Hematopoietic multipotent progenitor cell treated with erythropoietin and hydrocortisone succinate and interleukin-3 and kit ligand, for 6 days (in vitro differentiated cells): ENCODE measurements at places on chromosomes 2 and 18.

- DNase-seq = peak; percentile 74
Observed at GRCh38 chr2:239285071-239285931, 115.5 kb downstream of the HDAC4 start.

DNA sequence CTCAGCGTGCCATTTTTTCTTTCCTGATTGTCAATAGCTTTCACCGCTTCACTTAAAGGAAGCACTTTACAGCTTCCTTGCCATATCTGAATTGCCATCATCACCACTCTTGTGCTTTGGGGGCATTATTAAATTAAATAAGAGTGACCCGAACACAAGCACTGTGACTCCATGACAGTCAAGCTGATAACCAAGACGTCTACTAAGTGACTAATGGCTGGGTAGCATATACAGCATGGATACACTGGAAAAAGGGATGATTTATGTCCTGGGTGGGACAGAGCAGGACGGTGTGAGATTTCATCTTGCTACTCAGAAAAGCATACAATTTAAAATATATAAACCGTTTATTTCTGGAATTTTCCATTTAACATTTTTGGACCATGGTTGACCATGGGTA lies 24.3 kb upstream of the AFF3 start:
- DNase-seq = no peak

DNA sequence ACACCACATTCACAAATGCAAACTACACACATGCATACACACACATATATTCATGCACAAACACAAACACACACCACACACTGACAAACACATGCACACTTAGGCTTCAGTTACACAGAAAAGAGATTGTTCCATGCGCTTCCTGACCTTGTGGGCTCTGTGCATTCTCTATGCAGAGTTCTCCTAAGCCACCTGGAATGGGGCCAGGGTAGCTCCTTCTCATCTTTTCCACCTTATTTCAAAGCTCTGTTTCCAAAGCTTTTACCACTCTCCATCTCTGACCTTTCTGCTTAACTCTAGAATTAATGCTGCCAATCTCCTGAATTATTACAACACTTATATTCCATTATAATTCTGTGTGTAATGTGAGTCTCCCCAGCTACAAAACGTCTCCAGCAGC lies 522.3 kb upstream of the MYT1L start:
- DNase-seq = no peak

DNA sequence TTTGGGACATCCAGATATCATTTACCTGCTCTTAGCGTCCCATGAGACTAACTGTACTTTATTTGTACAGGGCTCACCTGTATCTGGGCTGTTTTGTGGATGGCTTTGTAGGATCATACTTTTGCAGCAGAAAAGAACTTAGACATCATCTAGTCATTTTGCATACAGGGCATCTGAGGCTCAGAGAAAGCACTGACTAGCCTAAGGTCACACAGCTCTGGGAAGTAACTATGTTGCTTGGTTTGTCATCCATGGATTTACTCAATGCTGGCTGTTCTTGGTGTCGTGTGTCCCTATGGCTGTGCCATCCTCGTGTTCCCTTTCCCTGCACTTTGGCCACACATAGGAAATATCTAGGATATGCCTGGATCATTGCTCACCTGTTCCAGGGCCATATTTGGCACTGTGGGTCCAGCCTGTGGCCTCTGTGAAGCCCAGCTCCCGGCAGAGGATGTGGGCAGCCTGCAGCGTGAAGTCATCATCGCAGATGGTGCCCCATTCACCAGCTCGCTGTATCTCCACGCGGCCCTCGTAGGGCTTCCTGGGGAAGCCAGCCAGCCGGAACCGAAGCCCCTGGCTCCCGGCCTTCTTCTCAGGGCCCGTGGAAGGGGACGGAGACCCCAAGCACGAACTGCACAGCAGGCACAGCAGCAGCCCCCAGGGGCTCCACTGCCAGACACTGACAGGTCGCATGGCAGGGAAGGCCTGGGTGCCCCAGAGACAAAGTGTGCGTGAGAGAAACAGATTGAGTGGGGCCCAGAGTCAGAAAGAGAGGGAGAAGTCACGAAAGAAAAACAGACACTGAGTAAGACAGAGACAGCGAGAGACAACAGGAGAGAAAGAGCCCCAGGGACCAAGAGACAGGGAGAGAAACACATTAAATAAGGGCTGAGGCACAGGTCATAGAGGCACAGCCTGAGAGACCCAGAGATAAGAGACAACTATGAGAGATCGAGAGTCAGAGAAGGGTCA lies 1.5 kb downstream of the LOXL3 start:
- no peak for DNase-seq

- DNase-seq = no peak
Observed at GRCh38 chr2:233832414-233832813, 21.9 kb downstream of the HJURP start.

GRCh38 chr18:45127405-45127804 lies 446.7 kb downstream of the SETBP1 start:
- DNase-seq = no peak

- DNase-seq = no peak
Observed at GRCh38 chr2:69209482-69209881, 177.5 kb downstream of the GFPT1 start.

GRCh38 chr2:205474741-205475415 lies 207.4 kb upstream of the NRP2 start:
- DNase-seq = no peak

GRCh38 chr2:166373951-166374350 lies 1.8 kb downstream of the SCN9A start:
- DNase-seq = peak; percentile 68

GRCh38 chr2:225495706-225496105 lies 96.2 kb downstream of the NYAP2 start:
- no peak for DNase-seq

GRCh38 chr2:128092656-128093055 lies 1.7 kb downstream of the UGGT1 start:
- DNase-seq = peak; percentile 93

DNA sequence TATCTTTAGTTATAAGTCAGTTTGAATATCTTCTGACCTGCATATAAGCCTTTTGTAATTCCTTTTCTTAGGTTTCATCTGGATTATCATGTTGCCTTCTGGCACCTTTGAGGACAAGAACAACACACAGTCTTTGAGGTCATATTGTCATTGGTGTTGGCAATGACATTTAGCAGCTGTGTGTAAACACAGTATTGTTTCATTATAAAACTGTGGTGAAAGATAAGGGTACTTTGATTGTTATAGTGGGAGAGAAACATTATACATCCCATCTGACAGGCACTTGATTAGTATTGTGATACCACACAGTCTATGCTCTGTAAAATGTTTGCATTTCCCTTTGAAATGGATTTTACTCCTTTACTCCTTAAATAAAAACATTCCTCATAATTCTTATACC lies 313.5 kb downstream of the RPRM start:
- no peak for DNase-seq

DNA sequence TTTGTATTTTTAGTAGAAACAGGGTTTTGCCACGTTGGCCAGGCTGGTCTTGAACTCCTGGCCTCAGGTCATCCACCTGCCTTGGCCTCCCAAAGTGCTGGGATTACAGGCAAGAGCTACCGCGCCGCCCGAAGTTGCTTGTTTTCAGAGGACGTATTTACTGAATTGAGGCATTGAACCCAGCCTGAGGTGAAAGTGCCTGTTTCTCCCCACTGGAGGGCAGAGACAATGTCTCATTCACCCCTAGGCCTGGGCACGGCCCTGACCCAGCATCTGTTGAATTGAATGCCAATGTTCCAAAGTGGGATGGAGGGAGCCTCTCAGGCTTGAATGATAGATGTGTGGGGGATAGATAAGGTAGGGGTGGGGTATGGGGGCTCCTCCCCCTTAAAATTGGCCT lies 4.5 kb upstream of the TMBIM1 start:
- peak; percentile 68 for DNase-seq

DNA sequence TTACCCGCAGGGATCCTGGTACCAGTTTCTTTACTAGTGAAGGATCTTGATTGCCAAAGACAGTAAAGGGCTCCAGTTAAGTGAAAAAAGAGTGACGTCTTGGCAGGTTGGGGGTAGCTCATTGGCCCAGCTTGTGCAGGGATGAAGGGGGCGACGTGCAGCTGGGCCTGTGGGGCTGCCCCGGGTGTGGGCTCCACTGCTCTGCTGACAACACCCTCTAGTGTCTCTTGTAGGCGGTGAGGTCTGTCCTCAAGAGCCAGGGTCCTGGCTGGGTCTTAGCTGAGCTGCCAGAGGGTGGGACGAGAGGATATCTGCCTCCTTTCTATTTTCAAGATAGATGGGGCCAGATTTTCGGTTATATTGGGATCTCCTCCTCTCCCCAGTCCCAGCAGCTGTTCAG lies 6.1 kb downstream of the ARHGEF4 start:
- DNase-seq = no peak

DNA sequence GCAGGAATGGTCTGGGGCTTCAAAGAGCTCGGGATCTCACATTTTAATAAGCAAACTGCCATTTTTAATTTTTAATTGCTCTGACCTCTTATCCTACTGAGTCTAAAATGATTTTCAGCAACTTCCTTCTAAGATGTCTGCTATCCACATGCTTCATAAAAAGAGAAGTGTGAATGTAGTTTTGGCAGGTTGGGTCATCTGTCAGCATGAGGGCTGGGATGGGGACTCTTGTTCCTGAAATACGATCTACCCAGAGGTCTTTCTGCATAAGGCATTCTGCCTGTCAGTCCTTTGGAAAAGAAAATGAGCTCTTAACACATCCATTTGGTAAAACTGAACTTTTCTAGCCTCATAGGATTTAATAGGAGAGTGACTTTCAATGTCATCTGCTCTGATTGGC lies 252.8 kb upstream of the APCDD1 start:
- DNase-seq = peak; percentile 12

DNA sequence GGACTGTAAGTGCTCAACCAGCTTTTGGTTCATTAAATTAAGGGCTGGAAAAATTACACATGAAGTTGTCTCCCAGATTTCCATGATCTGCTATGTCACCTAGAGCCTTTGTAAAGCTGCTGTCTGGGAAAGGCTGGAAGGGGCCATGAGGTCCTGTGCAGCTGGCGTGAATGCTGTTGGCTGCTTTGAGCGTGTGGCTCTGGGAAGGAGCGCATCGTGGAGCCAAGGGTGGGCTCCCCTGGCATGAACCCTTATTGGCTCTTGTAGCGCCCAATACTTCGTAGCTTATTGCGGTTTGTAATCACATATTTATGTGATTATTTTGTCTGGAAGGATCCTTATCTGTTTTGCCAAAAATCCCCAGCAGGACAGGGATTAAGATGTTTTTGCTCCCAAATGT lies 70.5 kb upstream of the LMAN1 start:
- no peak for DNase-seq

DNA sequence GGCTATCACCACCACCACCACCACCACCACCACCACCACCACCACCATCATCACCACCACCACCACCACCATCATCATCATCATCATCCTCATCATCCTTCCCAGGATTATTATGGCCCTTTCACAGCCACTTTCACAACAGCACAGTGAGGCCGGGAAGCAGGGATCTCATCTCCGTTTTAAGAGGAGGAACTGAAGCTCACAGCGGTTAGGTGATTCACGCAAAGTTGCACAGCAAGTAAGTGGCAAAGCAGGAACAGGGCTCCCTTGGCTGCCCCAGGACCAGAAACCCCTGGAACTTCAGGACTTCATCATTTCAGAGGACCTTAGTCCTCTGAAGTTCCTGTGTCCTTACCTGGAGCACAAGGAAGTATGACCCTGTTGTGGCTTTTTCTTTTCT lies 26.8 kb downstream of the MRPL35 start:
- DNase-seq = no peak

DNA sequence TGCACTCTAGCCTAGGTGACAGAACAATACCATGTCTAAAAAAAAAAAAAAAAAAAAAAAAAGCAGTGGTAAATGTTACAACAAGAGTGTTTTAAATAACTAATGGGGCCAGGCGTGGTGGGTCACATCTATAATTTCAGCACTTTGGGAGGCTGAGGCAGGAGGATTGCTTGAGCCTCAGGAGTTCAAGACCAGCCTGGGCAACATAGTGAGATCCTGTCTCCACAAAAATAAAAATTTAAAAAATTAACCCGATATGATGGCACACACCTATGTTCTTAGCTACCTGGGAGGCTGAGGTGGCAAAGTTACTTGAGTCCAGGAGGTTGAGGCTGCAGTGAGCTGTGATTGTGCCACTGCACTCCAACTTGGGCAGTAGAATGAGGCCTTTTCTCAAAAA lies 37.1 kb downstream of the PAPOLG start:
- DNase-seq = no peak

GRCh38 chr2:217497843-217498377 lies 504.9 kb downstream of the TNS1 start:
- DNase-seq = no peak

GRCh38 chr2:219570194-219570923 lies 980 bp downstream of the OBSL1 start:
- peak; percentile 40 for DNase-seq

- no peak for DNase-seq
Observed at GRCh38 chr18:79955302-79956075, 4.0 kb upstream of the SLC66A2 start.

DNA sequence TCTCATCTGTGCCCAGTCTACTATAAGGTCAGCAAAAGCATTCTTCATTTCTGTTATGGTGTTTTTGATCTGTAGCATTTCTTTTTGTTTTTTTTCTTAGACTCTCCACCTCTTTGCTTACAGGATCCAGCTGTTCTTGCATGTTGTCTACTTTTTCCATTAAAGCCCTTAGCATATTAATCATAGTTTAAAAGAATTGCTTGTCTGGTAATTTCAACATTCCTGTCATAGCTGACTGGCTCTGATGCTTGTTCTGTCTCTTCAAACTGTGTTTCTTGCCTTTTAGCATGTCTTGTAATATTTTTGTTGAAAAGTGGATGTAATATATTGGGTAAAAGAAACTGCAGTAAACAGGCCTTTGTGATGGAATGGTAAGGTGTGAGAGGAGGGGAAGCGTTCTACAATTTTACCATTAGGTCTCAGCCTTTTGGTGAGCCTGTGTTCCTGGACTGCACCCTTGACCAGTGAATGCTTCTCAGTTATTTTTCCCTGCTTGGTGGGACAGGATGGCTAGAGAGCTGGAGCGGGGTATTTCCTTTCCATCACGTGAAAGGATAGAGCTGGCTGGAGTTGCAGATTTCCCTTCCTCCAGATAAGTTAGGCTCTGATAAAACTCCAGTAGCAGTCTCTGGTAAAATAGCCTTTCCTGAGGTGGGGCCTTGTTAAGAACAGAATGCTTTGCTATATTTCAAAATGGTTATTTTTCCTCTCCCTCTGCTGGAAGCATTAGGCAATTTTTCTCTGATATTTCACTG lies 65.4 kb downstream of the PLA2R1 start:
- no peak for DNase-seq

- DNase-seq = no peak
Observed at GRCh38 chr2:19764998-19765397, 136.8 kb downstream of the TTC32 start.

GRCh38 chr2:68591225-68591624 lies 52.2 kb upstream of the PROKR1 start:
- no peak for DNase-seq

DNA sequence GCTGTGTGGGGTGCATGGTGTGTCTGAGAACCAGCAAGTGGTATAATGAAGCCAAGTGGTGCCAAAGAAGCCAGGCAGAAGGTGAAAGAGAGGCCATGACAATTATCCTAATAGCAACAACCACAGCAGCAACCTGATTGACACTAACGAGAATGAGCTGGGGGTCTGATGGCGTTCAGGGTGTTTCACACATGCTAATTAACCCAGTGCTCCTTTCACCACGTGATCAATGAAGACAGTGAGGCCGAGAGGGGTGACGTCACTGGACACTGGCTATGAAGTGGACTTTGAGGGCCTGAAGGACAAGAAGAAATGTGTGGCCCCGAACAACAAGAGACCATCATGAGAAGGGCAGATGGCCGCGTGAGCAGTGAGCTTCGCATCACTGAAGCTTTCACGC lies 364.4 kb upstream of the ID2 start:
- DNase-seq = no peak

- DNase-seq = no peak
Observed at GRCh38 chr18:66393463-66393862, 210.4 kb downstream of the CDH19 start.

GRCh38 chr2:24239553-24239952 lies 64.7 kb downstream of the FAM228A start:
- DNase-seq = no peak
